Osteoblast (primary cell): ENCODE measurements at places on chromosomes 13 and 19. TPM values are rescaled to one million over a fixed set of nuclear protein-coding genes. Genes with fewer than 3 reads are reported as not detected.

The ZNF555 gene
- total RNA-seq, result 6.2 and 8.0 TPM in 2 replicates

DNA sequence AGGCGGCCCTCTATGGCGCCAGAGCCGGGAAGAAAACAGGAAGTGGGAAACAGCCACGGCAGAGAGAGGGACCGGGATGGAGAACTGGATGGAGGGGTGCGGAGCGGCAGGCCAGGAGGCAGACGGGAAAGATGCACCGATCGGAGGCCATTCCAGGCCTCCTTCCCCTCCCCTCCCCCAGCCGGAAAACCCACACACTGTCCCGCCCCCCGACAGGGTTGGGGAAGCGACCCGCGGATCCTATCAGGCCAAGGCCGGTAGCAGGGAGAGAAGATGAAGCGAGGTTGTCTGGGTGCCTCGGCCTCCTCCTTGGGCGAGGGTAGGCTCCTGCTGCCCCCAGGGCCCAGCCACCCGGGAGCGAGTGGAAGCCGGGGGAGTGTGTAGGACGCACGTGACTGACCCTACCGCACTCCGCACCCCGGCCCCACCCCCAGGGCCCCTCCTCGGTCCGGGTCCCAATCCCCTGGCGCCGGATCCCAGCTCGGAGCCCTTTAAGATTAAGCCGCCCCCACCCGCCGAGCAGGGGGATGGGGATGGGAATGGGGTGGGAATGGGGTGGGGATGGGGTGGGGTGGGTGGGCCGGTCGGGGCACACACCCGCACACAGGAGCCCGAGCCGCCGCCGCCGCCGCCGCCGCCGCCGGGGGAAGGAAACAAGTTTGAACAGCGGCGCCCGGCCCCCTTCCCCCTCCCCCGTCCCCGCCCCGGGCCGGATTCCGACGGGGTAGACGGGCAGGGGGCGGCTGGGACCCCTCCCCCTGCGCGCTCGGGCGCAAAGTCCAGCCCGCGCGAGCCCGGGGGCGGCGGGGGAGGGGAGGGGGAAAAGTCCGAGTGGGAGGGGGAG lies 1.5 kb downstream of the ERF start:
- peak; percentile 96 for DNase-seq

GRCh38 chr19:13057744-13058143 lies 44.9 kb downstream of the LYL1 start:
- DNase-seq, result no peak

DNA sequence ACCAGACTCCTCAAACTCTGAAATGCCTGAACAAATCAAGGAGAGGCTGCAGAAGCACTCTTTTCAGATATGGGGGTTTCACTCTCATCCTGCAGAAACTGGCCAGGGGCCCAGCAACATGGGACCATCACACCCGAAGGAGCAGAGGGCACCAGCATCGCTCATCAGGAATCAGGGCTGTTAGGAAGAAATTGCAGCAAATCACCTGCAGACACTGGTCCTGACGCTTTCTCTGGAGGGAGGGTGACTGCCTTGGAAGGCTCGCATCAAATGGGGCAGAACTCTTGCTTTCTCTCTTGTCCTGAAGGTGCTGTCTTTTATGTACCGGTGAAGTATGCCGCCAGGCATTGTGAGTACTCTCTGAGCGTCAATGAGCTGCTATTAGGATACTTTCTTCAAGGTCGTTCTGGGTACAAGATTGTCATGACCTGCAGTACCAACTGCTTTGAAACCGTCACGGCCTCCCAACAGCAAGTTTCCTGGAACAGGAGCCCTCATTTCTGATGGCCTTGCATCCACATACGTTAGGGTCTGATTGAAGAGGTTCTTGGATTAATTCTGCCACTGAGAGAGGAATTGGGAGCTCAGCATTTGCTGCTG lies 155.7 kb upstream of the SOX1 start:
- peak; percentile 56 for DNase-seq

DNA sequence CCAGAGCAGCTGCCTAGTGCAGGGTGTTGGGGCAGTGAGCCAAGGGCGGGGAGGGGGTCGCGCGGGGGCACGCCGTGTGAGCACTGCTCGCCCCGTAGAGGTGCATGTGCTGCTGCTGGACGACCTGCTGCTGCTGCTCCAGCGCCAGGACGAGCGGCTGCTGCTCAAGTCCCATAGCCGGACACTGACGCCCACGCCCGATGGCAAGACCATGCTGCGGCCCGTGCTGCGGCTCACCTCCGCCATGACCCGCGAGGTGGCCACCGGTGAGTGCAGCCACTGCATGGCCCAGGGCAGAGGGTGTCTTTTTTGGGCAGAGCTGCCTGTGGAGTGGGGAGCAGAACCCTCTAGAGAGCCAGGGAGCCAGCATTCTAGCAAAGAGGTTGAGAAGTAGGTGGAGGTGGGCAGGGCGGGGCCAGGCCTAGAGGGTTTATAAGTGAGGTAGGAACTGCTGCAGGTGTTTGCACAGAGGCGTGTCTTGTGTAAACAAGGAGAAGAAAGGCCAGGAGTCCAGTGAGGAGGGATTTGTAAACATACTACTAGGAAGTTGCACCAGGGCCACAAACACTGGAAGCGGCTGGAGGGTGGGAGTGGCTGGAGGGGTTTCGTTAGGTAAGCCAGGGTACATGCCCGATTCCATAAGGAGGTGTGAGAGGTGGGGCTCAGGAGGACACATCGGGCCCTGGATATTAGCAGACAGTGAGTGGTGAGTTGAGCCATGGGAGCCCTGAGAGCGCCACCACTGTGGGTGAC lies 21.3 kb downstream of the ARHGEF1 start:
- no peak for DNase-seq

DNA sequence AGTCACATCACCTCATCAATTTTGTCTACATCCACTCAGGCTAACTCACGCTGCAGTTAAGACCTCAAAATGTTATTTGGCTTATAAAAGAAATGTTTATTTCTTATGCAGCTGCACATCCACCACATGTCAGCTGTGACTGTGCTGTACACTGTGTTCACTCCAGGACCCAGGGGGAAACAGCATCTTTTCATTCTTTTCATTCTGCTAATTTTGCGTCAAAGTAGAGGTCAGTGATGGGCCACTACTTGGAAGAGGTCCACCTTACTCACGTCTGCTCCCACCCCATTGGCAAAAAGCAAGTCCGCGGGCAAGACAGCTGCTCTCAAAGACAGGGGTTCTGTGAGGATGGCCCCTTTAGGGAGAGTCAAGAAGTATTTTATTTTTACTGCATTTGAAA lies 4.5 kb upstream of the DCT start:
- no peak for DNase-seq

DNA sequence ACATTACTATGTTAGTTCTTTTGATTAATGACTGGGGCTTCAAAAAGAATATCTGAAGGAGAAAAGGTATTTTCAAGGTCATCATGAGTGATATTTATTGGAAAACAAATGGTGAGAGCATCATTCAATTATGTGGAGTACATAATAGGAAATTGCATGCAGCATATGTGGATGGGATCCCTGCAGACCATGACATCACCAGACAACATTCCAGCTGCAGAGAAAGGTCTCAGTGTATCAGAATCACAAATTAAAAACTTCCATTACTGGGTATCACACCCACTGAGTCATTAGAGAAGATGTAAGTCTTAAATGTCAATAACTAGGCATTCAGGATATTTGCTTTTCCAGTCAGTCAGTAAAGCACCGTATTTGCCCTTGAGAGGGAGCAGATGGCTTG lies 574.4 kb upstream of the SLC10A2 start:
- no peak for DNase-seq

DNA sequence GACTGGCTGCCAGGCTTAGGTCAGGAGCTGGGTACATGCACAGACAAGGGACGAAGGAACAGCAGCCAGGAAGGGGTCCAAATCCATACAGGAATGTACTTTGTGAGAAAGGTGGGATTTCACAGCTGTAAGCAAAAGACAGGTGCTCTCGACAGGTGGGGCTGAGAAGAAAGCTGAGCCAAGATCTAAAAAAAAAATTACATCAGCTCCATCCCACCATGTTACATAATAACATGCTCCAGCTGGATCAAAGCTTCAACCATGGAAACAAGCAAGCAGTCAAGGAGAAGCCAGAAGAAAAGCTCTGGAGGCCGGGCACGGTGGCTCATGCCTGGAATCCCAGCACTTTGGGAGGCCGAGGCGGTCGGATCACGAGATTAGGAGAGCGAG lies 8.0 kb downstream of the UBXN6 start:
- DNase-seq, result peak; percentile 72
